Tibial artery (tissue), 4 donors: ENCODE measurements at places on chromosomes 13 and 19.

DNA sequence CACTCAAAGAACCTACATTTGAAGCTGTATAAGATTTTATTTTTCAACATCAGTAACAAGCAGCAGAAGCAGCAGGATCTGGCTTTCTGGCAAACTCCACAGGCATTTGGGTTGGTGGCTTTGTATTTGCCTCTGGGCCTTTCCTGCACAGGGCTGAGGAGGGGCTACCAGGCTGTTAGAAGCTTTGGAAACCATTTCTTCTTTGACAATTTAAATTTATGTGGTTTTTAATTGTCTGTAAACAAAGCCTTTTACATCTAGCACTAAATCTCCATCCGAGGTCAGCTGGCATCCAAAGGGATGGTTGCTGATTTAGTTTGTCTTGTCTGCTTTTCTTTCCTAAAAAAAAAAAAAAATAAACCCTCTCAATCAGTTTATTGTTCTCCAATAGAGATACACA lies 127.5 kb upstream of the OBI1 start:
- DNase-seq, result no peak

GRCh38 chr13:93233997-93234416 lies 7.4 kb downstream of the GPC6 start:
- no peak for DNase-seq

GRCh38 chr13:77136902-77137420 lies 110.0 kb upstream of the FBXL3 start:
- no peak for DNase-seq

DNA sequence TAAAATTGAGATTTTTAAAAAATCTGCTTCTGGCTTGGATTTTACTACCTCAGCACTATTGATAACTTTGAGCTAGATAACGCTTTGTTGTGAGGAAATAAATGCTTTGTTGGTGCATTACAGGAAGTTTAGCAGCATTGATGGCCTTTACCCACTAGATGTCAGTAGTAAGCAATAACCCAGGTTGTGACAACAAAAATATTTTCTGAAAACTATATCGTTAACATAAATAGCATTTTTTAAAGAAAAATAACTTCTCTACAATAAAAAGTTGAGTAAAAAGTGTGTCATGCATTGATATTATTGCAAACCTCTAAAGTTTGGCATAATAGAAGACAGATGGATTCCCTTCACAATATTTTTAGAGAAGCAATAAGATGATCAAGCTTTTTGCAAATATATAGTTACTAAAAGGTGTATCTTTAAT lies 1246.5 kb downstream of the UQCRFS1 start:
- no peak for DNase-seq

GRCh38 chr13:97335488-97336134 lies 98.4 kb upstream of the RAP2A start:
- DNase-seq, result no peak

DNA sequence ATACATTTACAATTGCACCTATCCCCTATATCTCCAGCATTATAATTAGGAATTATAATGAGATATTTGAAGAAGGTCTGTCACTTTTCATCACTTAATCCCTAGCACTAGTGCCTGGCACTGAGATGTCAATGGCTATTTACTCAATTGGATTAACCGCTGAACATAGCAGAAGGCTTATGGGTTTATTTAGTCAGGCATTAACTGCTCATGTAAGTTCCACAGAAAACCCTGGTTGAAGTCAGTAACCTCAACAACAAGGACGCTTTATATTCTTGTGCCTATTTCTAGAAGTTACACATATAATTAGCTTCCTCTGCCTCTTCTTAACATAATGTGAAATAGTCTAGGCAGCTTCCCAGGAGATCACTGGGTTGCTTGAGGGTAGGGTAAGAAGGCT lies 107.5 kb upstream of the POSTN start:
- DNase-seq, result no peak

- DNase-seq, result no peak
Observed at GRCh38 chr13:77503398-77503797, 32.1 kb upstream of the SCEL start.

- DNase-seq, result no peak
Observed at GRCh38 chr13:105047676-105048295, 1487.7 kb downstream of the EFNB2 start.

GRCh38 chr19:44865196-44865767 lies 19.2 kb downstream of the NECTIN2 start:
- DNase-seq, result no peak

DNA sequence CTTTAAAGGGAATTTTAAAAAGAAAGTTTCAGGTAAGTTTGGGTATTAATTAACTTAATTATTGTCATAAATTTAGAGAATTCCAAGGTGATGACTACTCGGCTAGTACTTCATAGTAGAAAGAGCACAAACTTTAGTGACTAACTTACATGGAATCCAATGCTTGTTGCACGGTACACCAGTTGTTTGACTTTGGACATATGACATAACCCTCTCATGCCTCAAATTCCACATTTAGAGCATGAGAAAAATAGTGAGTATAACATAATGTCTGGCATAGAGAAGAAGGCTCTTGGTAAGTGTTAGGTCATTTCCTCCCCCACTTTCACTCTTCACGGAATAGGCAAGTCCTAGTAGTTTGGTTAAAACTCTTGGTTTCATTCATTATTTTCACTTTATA lies 1249.4 kb upstream of the SLC10A2 start:
- DNase-seq, result no peak
